Activated CD4-positive, alpha-beta T cell treated with anti-CD3 and anti-CD28 coated beads, Interleukin-2, Interleukin-6, amounts not matched to agents 100 ng/mL and 50 ng/mL, durations not matched to agents 16 hours and 8 hours (primary cell): ENCODE measurements at places on chromosomes 13 and 19.

GRCh38 chr13:98648686-98649085 lies 71.8 kb upstream of the STK24 start:
- DNase-seq: no peak

DNA sequence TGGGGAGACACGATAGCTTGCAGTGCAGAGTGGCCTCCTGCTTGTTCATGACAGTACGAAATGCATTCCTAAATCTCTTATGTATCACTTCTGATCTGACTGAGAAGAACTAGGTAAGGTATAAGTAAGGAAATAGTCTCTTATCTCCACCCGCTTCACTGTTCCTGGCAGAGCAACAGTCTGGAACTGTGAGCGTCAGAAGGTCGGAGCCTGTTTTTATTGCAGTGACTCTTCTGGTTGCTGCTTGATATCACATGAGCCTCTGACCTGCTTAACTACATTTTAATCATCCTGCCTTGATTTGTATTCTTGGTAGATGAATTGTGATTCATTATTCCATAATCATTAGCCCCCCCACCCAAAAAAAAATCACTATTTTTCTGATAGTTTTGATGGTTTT lies 69.0 kb downstream of the COL4A2 start:
- DNase-seq: no peak

DNA sequence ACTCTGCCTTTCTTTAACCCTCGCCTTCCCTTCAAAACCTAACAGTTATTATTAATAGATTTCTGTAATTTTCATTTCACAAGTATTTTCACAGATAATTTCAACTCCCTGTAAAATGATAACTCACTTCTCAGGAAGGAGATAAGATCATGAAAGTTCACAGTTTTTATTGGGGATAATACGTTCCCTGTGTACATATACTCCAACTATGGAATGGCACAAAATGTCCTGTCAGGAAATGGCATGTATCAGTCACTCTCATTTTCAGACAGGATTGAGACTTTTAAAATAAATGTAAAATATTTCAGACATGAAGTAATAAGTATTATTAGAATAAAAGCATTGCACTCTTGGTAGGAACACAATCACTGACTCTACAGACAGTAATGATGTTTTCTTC lies 932 bp upstream of the TRAPPC2B start:
- no peak for DNase-seq

DNA sequence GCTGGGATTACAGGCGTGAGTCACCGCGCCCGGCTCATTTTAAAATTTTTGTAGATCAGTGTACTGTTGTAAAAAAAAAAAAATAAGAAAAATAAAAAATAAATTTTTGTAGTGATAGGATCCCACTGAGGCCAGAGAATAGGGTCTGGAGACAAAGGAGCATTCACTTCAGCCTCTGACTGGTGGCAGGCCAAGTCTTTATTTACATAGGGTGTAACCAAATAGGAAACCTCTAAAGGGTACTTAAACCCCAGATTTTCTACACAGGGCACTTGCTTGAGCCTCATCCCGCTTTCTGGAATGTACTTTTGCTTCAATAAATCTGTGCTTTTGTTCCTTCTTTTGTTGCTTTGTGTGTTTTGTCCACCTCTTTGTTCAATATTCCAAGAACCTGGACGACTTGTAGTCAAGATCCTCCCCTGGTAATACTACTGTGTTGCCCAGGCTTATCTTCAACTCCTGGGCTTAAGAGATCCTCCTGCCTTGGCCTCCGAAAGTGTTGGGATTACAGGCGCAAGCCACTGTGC lies 2.1 kb upstream of the PDCD2L start:
- no peak for DNase-seq

GRCh38 chr13:27981006-27981708 lies 7.3 kb downstream of the URAD start:
- DNase-seq: no peak

DNA sequence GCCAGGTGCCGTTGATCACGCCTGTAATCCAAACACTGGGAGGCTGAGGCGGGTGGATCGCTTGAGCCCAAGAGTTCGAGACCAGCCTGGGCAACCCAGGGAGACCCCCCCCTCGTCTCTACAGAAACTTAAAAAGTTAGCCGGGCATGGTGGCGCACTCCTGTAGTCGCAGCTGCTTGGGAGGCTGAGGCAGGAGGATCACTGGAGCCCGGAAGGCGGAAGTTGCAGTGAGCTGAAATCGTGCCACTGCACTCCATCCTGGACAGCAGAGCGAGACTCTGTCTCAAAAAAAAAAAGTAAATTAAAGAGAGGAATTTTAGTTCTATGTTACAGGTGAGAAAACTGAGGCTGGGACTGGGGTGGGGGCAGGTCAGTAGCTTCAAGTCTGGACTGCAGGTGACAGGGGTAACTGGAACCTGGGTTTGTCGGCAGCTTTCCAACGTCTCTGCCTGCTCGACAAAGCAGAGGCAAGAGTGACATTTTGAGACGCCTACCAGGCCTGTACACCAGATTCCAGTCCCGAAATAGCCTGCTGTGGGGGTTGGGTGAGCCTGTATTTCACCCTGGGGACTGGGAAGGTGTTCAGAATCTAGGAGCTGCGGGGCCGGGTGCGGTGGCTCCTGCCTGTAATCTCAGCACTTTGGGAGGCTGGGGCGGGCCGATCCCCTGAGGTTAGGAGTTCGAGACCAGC lies 1.2 kb downstream of the SELENOW start:
- no peak for DNase-seq

- DNase-seq: no peak
Observed at GRCh38 chr19:14152713-14153112, 16.3 kb upstream of the ASF1B start.

DNA sequence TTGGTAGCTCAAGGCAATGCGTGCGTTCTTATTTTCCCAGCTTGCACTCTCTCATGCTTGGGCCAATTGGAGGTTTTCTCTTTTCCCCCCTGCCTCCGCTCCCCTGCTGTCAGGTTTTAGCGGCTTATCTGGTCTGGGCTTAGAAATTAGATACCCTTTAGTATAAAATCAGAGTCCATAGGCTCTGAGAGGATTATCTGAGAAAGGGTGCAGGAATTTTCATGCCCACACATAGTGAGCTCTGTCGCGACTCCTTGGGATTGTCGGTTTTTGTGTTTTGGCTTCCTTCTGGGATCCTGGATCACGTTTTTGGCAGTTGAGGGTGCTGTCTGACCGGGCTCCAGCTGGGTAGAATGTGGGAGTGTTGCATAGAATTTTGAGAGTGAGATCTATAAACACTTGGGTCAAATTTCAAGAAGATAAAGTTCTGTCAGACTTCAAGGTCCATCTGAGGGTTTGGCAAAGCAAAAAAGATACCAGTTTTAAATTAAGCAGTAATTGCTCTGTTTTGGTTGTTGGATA lies 12.4 kb downstream of the CHAF1A start:
- no peak for DNase-seq

DNA sequence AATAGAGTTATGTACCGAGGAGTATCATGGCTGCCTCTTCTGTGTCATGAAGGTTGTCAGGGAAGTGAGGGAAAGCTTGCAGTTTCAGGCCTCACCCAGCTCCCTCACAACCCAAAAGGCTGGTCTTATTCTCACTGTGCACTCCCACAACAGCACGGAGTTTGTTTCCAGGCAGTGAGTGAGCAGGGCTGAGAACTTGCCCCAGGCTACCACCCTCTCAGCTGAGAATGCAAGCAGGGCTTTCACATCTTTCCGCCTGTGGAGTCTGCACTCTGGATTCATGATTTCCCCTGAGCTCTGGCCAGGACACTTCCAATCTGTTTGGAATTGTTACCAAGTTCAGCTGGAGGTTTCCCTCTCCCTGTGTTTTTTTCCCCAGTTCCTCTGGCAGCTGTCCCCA lies 2284.7 kb upstream of the PCDH20 start:
- no peak for DNase-seq

DNA sequence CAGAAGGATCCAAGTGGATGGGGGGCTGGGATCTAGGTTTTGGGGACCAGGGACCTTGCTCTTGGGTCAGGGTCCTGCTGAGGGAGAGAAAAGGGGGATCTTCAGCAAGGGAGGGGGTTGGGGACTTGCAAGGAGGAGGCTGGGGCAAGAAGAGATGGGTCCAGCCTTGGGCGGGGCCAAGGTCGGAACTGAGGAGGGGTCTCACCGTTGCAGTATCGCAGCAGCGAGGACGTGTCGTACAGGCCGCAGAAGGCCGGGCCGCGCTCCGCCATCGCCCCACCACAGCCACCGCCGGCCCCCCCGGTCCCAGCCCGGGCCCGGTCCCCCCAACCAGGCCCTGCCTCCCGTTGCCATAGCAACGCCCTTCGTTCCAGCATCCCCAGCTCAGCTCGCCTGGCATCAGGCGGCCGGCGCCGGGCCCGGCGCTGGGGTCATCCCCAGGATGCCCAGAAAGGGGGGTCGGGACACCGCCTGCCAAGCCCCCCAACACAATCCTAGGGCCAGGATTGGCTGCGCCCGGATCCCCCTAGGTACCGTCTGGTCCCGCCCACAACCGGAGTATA lies 6.0 kb upstream of the EML2 start:
- no peak for DNase-seq

DNA sequence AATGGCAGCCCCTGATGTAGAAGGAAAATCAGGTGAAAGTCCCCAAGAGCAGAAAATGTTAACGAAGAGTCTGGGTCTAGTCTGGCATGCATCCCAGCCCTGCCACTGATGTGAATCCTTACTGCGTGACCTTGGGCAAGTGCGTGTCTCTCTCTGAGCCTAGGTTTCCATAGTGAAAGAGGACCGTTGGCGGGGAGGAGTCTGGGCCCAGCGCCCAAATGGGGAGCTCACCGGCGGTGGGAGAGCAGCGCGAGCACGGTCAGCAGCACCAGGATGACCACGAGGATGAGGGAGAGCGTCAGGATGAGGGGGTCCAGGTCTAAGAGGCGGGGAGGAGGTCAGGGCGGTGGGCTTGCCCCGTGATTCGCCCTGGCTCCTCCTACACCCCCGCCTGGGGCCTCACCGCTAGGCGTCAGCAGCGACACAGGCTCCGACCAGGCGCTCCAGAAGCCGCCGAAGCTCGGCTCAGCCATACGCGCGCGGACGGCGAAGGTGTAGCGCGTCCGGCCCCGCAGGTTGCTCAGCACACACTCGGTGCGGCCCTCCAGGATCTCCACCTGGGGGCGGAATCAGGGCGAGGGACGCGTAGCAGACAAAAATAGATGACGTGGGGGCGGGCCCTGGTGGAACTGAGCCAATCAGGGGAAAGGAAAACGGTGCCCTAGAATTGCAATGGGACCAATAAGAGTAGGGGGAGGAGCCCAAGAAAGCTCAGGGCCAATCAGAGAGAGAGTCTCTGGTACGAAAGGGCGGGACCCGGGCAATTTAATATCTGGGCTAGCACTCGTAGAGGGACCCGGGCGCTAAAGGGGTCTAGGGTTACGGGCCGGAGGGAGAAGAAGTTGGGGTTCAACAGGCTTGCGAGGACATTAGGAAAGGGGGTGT lies 3.2 kb downstream of the EPOR start:
- peak; percentile 99 for DNase-seq

DNA sequence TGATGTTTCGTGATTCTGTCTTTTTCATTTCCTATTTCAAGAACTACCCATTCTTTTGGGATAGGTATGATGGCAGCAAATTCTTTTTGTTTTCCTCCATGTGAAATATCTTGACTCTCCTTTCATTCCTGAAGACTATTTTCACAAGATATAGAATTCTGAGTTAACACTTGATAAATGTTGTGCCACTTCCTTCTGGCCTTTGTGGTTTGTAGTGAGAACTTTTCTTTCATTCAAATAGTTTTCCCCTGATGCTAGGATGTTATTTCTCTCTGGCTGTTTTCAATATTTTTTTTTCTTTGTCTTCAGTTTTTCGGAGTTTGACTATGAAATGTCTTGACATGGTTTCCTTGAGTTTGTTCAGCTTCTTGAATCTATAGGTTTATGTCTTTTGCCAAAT lies 8.3 kb upstream of the TUBGCP3 start:
- no peak for DNase-seq

GRCh38 chr13:77506874-77507273 lies 28.6 kb upstream of the SCEL start:
- no peak for DNase-seq

DNA sequence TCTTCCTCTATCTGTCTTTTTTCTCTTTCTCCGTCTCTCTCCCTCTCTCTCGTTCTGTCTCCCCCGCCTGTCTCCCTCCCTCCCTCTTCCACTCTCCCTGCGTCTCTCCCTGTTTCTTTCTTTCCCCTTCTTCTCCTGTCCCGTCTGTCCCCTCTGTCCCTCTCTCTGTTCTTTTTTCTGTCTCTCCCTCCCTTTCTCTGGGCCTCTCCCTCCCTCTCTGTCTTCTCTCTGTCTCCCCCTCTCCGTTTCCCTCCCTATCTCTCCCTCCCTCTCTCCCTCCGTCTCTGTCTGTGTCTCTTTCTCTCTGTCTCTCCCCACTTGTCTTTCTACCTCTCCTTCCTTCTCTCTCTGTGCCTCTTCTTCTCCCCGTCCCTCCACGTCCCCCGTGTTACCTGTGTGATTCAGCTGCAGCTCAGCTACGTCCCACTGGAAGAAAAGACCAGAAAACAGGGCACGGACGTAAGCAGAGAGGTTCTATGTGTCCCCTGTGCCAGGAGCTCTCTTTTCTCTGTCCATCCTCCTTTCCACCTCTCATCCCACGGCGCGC lies 1.2 kb downstream of the CD70 start:
- no peak for DNase-seq

DNA sequence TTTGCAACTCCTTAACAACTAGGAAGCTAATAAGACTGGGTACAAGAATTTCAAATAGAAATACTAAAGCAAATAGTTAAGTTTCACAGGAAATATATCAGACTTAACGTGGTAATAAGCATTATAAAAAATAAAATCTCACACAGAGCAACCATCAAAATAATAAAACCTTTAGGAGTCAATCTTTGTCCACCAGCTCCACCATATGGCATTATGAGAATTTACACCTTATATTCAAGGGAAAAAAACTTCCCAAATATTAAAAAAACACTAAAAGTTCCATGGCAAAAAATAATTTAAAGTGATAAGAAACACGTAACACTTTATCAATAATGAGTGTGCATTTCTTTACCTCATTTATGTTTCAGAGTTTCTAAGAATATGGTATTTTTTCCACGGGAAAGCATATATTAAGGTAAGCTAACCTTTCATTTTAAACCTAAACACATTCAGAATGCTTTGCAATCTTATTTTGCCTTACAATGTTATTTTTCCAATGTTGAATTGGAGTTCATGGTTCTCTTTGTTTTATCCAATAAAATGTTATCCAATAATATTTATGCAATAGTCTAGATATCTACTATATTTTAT lies 423.2 kb upstream of the SGCG start:
- no peak for DNase-seq

DNA sequence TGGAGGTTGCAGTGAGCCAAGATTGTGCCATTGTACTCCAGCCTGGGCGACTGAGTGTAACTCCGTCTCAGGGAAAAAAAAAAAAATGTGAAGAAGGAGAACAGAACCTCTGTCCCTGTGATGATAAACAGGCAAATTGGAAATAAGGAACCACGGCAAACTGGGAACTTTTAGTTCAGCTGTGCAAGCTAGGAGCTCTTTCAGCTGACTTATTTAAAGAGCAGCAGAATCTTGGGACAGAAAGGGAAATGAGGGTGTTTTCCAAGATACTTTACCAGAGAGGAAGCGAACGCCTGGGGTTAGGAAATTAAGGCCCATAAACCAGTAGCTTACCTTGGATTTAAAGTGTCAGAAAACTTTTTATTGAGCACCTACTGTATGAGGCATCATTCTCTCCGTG lies 3.0 kb upstream of the UPF1 start:
- DNase-seq: no peak

GRCh38 chr13:27194895-27195764 lies 23.5 kb upstream of the USP12 start:
- DNase-seq: peak; percentile 80

- no peak for DNase-seq
Observed at GRCh38 chr19:33420821-33421220, 47.3 kb downstream of the CEBPG start.
